ENCODE measurements at places on chromosomes 6 and 20. TPM values are rescaled to one million over a fixed set of nuclear protein-coding genes. Genes with fewer than 3 reads are reported as not detected.

Gene LST1
- total RNA-seq: not detected

DNA sequence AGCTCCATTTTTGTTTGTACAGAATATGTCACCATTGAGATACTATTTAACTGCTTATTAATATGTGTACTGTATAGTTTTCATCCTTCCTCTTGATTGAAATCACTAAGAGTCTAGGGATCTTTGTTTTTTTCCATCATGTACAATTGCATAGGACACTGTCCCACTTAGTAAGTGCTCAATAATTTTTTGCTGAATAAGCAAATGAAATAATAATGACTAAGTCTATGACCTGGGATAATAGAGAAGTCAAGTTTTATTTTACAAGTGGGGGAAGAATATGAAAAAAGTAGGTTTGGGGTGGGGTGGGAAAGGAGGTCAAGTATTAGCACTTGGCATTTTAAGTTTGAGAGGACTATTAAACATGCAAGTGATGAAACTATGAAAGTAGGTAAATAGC, 4.5 kb upstream of the EYS start:
- no peak overlapping the region for H3K4me3 ChIP-seq
- no peak for DNase-seq
- no peak overlapping the region for H3K27ac ChIP-seq
- H3K4me1 ChIP-seq: no peaks in the 10 kb centered on the region

- peaks cover 14% of the 10 kb centered on the region for H3K4me1 ChIP-seq
- H3K36me3 ChIP-seq: no peaks in the 10 kb centered on the region
- H3K27ac ChIP-seq: peak overlapping the region; percentile 21
- no peaks in the 10 kb centered on the region for H3K27me3 ChIP-seq
- no peak for DNase-seq
Measured at GRCh38 chr6:37168163-37168758, 1.7 kb upstream of the PIM1 start.

Gene ARHGAP18
- 15.6 TPM for total RNA-seq

DNA sequence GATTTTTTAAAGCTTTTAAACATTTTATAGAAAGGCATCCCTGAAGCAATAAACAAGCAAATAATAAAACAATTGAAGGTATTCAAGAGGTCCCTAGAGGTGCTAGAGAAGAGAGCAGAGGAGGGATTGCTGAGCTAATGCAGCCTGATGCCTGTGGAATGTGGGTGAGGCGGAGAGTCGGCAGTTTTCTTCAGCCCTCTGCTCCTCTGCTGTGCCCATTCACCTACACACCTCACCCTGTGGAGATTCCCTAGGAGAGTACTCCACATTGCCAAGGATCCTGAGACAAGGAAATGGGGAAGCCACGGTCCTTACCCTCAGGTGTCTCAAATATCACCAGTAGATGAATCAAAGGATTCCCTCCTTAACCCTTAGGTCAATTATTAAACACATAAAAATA, 199.8 kb upstream of the POU3F2 start:
- no peak overlapping the region for H3K4me3 ChIP-seq
- no peak overlapping the region for H3K27ac ChIP-seq
- H3K4me1 ChIP-seq: no peaks in the 10 kb centered on the region
- no peak for DNase-seq
- H3K36me3 ChIP-seq: no peaks in the 10 kb centered on the region

Gene DPPA5
- total RNA-seq: not detected

DNA sequence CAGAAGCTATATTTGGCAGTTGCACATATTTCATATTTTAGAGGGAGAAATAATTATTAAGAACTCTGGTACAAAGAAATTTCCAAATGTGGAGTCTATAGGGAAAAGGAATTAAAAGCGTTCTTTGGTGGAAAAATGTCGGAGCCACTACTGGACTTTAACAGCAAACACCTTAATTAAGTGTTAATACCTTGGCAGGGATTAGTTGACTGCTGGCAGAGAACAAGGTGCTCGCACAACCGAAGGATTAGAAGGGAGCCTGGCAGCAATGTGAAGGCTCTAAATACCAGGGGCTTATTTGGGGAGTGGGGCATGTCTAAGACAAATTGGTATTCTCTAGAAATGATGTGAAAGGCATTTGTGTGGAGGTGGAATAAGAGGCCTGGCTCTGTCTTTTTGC, 98.9 kb downstream of the PAK5 start:
- H3K4me3 ChIP-seq: no peak overlapping the region
- no peaks in the 10 kb centered on the region for H3K27me3 ChIP-seq
- H3K4me1 ChIP-seq: no peaks in the 10 kb centered on the region
